GM12892 (cell line): ENCODE measurements at places on chromosomes 3 and 15.

DNA sequence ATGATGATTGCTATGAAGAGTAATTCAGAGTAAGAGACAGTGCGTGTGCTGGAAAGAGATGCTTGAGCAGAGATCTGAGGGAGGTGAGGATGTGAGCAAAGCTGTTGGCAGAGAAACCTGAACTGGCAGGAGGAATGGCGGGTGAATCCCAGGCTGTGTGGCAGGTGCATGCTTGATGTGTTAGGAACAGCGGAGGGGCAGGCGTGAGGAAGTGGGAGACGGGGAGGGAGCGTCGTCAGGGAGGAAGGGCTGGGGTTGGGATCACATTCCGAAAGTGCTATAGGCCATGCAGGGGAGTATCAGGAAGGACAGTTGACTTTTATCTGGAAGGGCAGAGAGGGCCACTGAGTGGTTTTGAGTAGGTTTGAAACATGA is 8.6 kb downstream of the GABRA5 start:
- no peak for DNase-seq

- DNase-seq = no peak
Measured at GRCh38 chr3:37229740-37230139, 55.4 kb upstream of the LRRFIP2 start.

GRCh38 chr3:196994056-196994455 is 25.4 kb upstream of the PIGZ start:
- no peak for DNase-seq

GRCh38 chr3:42635111-42635510 is 18.4 kb upstream of the ZBTB47 start:
- DNase-seq = no peak

- no peak for DNase-seq
Measured at GRCh38 chr3:42745291-42745745, 27.7 kb downstream of the CCDC13 start.

DNA sequence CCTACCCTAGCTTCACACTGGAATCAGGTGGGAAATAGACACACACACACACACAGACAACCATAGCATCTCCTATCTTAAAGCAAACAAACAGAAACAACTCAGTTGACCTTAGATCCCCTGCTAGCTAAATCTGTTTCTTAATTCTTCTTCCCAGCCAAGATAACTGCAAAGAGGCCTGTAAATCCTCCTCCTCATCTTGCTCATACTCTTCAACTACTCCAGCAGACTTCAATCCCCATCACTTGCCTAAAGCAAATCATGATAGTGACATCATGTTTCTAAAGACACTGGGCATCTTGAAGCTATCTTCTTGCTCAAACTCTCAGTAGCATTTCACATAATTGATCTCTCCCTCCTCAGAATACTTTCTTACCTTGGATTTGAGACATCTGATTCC is 303.0 kb downstream of the RBMS3 start:
- DNase-seq = no peak

GRCh38 chr15:43529141-43529540 is 11.7 kb downstream of the MAP1A start:
- DNase-seq = no peak

GRCh38 chr3:165476399-165477060 is 280.3 kb upstream of the SLITRK3 start:
- DNase-seq = no peak

DNA sequence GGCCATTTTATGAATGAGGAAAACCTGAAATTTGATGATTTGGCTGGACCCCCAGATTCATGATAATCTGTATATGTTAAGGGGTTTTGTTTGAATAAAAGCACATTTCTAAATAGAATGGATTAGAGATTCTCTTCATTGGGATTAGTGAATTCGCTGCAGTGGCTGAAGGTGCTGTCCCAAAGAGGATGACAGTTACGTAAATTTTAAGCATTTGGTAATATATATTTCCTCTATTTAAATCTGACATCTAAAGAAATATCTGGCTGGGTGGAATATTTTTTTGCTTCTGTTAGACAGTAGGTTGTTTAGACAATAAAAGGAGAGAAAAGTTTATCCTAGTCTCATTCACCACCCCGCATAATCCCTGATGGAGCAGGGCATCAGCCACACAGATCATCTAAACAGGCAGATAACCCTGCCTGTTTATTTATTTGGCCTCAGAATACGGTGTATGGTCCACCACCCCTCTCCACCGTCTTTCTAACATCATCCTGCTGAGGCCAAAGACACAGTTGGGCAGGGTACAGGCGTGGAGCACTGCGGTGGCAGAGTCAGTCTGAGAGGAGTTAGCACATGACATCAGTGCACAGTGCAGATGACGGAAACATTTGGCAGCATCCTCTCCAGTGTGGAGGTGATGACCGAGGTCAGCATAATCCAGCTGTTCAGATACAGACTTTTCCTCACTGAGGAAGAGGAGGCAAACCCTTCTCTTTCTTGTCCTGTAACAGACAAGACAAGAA is 20.4 kb upstream of the NFKBIZ start:
- no peak for DNase-seq

DNA sequence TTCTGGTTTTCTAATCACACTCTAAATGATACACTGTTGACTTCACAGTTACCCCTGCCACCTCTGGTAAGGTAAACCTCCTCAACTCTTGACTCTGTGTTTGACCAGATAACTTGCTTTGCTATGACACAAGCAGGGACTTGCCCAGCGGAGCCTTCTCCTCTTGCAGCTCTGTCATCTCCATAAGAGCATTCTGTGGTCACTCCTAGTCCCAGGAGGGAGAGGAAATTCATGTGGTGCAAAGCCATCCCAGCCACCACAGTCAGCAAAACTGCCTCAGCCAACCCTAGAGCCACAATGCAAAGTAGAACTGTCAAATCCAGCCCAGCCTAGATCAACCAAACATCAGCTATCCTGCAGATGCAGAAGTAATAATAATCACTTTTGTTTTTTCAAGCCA is 144.7 kb upstream of the GADL1 start:
- DNase-seq = no peak

DNA sequence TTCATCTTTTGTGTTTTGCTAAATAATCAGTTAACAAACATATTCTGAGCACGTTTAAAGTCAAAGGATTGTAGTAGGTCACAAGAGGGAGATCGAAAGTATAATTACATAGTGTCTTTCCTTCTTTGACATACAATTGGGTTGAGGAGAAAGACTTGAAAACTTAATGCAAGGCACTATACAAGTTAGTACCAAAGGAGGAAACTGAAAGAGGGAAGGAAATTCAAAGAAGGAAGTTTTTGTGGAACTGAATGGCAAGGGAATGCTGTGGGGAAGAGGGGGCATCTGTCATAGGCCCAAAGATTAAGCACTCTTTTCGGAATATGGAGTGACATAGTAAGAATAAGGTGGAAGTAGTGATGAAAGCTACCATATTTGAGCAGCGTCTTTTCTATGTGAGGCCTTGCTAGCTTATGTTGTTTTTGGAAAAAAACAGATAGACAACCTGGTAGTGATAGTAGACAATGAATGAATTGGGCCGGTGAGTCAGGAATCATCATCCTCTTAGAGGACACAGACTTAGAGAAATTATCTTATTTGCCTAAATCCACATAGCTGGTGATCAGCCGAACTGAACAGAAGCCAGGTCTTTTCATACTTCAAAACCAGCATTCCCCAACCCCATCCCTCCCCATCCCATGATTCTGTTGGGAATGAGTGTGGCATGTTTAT is 10.2 kb downstream of the MBNL1 start:
- DNase-seq = no peak

DNA sequence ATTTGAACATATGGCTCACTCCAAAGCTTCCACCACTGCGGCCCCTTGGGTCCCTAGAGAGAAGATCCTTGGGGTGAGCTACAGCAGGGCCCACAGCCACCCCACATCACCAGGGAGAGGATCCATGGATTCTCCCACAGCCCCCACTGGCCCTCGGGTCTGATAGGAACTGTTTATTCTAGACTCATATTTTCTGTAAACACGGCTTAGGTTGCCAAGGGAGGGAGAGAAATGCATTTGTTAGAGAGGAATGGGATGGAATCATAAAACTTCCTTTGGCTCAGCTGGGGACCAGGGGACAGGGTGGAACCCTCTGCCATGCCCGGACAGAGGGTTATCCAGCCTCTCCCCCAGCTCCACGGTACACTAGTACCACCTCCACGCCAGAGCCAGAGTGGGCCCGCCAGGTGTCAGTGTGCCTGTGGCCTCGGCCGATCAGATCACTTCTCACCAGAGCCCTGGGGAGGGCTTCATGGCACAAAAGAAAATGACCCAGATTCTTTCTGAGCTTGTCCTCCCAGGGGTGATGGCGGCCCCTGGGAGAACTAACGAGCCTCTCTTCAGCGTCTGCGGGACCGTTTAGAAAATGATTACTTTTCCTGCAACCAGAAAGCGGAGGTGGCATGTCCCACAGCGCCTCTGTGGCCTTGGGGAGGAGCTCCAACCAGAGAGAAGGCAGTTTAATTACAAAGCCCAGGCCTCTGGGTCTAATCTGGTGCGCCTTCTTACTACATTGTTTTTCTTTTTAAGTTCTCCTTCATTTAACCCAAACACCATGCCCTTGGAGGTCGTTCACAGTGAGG is 33.7 kb downstream of the ADCY5 start:
- DNase-seq = no peak

DNA sequence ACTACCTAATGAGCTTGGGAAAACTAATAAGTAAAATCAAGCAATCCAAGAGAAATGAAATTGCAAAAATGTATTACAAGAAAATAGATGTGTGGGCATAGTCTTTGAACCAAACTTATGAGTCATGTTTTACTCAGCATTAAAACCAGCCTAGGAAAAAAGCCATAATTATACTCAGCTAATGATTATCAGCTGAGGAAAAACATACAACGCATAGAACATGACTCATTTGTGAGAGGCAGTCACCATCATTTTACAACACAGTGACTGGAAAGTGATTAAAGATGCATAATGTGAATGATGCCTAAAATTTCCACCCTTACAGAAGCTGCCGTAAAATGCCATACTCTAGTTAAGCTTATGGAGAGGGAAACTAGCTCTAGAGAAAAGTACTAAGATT is 238.0 kb upstream of the EOMES start:
- DNase-seq = no peak

- no peak for DNase-seq
Measured at GRCh38 chr3:111694471-111694870, 99.3 kb upstream of the ZBED2 start.

DNA sequence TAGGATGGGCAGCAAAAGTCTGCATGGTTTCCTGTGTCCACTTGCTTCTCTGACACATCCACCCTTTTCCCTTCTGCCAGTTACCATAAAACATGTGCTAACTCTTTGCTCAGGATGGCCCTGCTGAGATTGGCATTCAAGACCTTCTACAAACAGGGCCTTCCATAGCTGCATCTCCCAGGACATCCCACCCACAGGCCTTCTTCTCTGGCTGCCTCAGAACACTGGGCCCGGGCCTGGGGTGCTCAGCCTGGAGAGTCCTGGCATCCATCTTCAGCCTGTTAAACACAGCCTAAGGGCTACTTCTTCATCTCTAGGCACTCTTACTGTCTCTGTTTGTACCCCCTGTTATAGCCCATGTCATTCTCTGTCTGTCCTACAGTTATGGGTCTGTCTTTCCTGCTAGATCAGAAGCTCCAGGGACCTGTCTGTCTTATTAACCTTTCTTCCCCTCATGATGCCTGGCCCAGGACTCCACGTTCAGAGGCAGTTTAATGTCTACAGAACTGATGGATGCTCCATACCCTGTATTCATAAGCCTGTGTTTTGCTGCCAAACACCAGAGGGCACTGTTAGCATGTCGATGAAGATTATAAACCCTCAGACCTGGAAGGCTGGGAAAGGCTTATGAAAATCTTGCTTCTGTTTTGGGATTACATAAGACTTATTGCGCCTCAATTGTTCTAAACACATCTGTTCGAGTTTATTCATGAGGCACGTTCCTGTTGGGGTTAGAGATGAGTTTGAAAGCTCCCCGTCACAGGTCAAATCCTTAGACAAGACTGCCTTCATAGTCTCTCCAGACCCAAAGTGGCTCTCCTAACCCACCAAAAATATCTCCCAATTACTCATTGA is 16.5 kb downstream of the SEMA3G start:
- DNase-seq = no peak

DNA sequence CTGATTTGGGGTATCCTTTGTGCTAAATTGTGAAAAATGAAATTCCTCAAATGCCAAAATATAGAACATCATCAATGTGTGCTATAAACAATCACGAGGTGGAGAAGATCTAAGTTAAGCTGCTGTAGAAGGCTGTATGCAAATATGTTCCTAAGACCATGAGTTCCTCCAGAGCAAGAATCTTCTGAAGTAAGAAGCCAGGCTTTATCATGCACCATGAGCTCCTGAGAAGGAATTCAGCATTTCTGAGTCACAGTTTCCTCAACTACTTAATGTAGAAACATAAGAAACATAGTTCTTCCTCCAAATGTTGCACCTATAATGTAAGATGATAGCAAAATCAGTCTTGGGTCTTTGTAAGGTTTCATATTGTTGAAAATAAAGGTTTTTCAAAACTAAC is 241.7 kb upstream of the MDFIC2 start:
- no peak for DNase-seq

DNA sequence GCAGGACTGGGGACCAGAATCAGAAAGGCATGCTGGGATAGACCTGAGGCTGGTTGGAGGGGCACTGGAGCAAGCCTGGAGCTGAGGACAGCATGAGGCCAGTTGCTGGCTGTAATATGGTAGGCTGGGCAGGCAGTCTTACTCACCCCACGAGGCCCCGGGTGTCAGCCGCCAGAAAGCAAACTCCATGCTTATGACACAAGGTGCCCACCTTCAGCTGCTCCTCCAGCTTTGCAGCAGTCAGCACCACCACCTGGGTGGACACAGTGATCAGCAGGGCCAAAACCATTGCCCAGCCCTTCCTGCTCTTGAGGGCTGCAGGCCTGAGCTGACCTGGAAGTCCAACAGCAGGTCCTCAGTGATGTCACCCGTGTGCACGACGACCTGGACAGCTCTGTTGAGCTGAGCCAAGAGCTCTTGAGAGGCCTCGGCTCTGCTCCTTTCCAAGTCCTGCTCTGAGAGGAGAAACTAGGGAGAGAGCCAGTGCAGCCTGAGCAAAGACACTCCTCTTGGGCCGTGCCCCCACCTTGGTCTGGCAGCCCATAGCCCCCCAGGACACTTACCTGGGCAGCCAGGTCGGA is 747 bp downstream of the UBA7 start:
- no peak for DNase-seq

DNA sequence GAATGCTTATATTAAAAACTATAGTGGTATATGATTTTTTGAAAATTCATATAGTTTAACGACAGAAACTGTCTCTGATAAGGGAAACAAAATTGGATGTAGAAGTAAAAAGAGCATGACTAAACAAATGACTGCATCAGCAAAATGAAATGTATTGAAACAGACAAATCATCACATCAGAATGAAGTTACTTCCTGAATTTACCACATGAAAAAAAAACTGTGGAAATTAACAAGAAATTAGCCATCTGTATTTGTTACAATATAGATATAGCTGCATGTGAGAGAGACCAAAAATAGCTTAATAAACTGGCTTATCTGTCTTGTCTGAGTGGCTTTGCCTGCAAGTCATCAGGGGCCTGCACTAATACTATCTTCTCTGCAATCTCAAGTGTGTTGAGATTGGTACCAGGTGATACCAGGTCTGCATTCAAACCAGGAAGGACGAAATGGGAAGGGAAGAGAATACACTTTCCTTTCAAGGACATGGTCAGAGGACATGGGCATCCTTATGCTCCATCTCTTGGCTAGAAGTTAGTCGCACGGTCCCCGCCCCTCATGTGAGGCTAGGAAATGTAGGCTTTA is 388.7 kb downstream of the GRM7 start:
- no peak for DNase-seq
